ENCODE measurements at places on chromosomes 5 and 9.

- no peak for DNase-seq
These were observed 48.6 kb upstream of the SH3PXD2B start for GRCh38 chr5:172502969-172503368.

- DNase-seq = peak; percentile 55
These were observed 105.6 kb downstream of the NIPBL start for GRCh38 chr5:36982146-36982545.

- peak; percentile 11 for DNase-seq
These were observed 1.7 kb downstream of the CANX start for GRCh38 chr5:179700401-179700918.

- no peak for DNase-seq
These were observed 100.4 kb downstream of the NFIB start for GRCh38 chr9:14213504-14213903.

All from fibroblast of skin of right biceps (primary cell).